Cortex of kidney (tissue), 1 donor: ENCODE measurements at places on chromosomes 1 and 21.

GRCh38 chr1:116544588-116545358 lies 26.1 kb downstream of the CD58 start:
- DNase-seq, result no peak

GRCh38 chr1:15456313-15456954 lies at the start of gene CELA2A:
Gene CELA2A, plus strand, starts transcription at chr1:15456732. Its CDS starts 22 bp downstream, at chr1:15456754.
- no peak for DNase-seq

GRCh38 chr1:233617025-233617424 lies 3.1 kb downstream of the KCNK1 start:
- DNase-seq, result no peak

- no peak for DNase-seq
These were observed 8.2 kb downstream of the SYTL1 start for GRCh38 chr1:27349784-27350662.
